ENCODE measurements at places on chromosomes 5 and 9.

DNA sequence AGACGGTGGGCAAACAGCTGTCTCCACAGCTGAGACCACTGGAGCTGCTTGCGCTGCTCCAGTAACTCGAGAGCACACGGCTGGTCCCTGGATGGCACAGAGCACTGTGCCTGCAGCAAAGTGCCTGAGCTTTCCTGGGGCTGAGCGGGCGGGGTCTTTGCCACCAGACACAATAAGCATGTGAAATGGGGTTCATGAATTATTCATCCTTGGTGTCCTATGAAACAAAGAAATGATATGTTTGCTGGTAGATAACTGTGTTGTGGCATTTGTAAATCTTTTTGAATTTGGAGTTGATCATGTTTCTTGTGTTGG is 151.7 kb upstream of the MPDZ start:
- DNase-seq: no peak

GRCh38 chr5:80152778-80153177 is 103.1 kb downstream of the SERINC5 start:
- DNase-seq: no peak

DNA sequence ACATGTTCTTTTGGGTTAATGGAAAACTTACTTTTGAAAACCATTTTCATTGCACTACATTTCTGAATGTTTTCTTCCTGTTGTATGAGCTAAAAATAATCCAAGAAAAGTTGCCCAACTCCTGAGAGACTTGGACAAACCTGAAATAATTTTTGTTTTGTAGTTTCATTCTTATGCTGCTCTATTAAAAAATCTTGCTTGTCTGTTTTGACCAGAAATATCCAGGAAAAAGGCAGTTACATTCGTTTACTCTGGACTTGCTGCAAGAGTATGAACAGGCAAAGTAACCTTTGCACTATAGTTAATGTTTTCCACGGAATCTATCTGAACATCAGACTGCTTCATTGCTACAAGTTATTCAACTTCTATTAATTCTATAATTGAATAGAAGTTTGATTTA is 200.1 kb upstream of the DAB2 start:
- no peak for DNase-seq

DNA sequence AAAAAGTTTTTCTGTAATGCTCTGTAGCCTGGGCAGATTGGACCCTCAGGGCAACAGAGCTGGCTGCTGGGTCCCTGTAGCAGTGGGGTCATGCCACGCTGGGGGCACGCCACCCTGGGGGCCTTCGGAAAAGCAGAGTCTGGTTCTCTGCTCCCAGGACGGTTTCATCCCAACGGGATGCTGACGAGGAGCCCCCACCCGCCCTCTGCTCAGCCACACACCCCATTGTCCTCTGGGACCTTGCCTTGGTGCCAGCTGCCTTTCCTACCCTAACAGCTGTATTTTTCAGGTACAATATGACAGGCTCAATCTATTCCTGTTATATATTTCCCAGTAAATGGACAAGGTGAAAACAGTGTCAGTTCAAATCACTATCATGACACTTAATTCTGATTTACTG is 29.0 kb upstream of the MVB12B start:
- DNase-seq: no peak

GRCh38 chr9:133468777-133469421 is 9.1 kb downstream of the CACFD1 start:
- DNase-seq: no peak

DNA sequence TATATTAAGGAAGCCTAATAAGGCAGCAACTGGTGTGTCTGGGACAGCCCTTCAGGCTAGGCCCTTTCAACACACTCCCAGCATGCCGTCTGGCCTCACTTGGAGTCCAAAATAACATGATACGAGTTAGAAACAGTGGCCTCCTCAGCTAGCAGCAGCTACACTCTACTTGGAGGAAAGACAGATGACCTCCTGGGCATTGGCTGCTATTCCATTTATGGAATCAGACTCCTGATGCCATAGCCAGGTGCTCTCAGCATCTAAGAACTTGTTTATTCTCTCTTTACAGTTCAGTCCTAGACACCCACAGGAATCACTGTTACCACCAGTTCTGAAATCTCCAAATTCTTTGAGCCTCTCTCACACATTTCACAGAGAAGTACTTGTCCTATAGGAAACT is 31.8 kb downstream of the RUSC2 start:
- DNase-seq: no peak

DNA sequence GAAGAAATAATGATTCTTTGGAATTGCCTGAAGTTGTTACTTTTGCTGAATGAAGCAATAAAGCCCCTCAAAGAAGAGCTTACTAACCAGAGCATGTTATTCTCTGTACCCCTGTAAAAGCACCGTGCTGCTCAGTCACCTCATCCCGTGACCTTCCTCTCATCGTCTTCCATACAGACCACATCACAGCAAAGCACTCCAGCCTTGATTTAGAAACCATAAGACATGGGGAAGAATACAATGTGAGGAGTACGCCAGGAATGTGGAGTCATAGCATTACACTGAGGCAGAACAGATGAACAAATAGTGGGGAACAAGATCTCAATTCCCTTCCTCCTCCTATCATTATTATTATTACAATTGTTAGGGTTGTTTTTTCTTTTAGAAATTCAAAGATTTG is 49.1 kb downstream of the ERAP1 start:
- no peak for DNase-seq

DNA sequence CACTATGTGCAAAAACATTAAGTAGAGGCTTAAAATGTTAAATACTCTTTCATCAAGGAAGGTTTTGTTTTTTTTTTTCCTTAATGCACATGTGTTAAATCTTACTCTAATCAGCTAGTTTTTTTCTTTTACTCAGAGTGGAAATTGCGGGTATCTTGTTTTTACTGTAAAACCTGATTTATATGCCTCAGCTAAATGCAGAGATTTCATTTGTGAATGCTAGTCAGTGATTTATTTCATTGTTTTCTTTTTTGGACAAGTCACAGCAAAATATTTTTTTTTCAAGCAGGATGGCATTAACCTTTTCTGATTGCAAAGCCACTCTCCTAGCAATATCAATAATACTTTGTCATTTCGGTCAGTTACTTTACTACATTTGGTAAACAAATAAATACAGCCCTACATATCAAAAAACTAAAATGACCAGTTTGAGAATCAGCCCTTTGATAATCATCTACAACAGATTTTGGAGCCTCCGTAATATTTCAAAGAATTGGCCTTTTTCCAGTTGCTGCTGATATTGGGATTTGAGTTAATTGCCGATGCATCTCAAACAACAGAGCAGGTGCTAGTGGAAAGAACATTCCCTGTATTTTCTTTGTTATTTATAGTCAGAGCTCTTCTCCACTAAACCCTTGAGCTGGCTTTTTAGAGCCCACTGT is 579.2 kb upstream of the ZNF608 start:
- DNase-seq: no peak

GRCh38 chr5:30809933-30810332 is 383.6 kb upstream of the CDH6 start:
- DNase-seq: no peak

GRCh38 chr9:105255421-105255820 is 11.0 kb downstream of the SLC44A1 start:
- DNase-seq: no peak

DNA sequence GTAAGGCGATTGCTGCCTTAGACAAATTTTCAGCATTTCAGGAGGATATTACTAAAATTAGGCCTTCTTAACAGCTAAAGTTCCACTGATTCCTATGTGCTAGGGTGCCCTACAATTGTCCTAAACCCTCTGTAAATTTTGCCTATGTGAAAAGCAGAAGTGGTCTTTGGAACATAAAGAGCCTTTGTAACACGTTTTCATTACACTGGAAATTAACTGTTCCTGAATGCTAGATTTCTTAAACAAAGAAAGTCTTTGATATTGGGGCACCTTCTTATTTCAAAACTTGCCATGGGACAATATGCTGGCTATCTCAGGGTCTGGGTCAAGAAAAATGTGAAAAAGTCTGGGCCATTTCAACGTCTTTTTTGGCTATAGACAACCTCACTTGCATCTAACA is 60.4 kb upstream of the MOCS2 start:
- DNase-seq: no peak

- no peak for DNase-seq
Observed at GRCh38 chr9:28981129-28981528, 1407.8 kb upstream of the C9orf72 start.

DNA sequence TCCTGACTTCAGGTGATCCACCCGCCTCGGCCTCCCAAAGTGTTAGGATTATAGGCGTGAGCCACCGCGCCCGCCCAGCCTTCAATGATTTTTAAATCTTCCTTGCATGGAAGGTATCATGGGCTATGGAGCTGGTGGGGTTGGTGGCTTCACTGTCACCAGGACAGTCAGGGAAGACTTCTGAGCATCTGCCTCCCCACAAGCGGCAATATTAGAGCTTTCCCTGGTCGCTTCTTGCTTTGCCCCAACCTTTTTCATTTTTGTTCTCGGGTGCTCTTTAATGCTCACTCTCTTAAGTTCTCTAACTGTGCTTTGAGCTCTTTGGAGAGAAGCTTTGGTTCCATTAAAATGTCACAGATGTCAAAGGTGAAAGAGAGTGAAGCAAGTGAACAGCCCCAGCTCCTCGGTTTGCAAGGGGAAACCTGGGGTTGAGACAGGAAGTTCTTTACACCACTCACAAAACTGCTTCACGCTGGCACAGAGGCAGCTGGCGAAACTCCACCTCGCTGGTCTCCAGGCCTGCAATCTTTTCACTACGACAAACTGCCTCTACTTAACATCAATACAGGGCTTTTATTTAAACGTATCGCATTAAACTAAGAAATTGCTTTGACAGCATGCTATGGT is 142.5 kb upstream of the RETREG1 start:
- DNase-seq: no peak

DNA sequence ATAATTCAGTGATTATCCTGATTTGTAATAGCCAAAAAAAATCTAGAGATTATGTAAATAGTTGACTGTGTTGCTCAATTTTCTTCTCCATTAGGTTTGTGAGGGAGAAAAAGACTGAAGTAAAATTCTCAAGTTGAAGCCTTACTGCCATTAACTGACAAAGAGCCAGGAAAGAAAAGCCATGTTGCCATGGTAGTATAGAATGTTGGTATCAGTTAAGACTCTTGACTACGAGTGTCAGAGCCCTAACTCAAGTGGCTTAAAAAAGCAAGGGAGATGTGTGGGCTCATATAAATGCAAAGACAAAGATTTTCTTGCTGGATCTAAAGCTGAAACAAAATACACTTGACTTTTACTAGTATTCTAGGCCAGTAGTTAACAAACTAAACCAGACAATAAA is 571.7 kb downstream of the KCTD16 start:
- no peak for DNase-seq

DNA sequence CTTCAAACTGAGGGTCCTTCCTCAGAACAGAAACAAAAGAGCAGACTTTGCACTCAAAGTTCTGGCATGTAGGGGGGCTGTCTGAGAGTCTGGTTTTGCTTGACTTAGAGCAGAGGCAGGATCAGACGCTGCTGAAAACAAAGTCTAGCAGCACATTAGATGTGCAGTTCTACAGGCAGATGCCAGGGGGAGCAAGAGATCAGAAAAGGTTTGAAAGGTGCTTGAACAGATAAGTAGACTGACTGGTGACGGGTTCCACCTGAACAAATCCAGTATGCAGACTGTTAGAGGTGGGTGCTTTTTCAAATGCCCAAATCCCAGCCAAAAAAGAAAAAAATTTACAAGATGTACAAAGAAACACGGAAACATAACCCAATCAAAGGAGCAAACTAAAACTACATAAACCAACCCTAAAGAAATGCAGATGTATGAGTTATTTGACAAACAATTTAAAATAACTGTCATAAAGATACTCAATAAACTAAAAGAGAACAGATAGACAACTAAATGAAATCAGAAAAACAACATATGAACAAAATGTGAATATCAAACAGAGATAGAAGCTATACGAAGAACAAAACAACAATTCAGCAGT is 194.7 kb upstream of the FREM1 start:
- DNase-seq: no peak

Data from stimulated activated CD4-positive, alpha-beta T cell treated with anti-CD3 and anti-CD28 coated beads, Interleukin-1b, Interleukin-23, amount 100 ng/mL, for 1 hour (primary cell).